ENCODE measurements at places on chromosomes 3 and 15.
A peak's percentile ranks its signal among the peaks of the same experiment; 100 is the strongest.

GRCh38 chr15:75666823-75667501 is 19.2 kb downstream of the SNX33 start:
- peak; percentile 99 for DNase-seq

DNA sequence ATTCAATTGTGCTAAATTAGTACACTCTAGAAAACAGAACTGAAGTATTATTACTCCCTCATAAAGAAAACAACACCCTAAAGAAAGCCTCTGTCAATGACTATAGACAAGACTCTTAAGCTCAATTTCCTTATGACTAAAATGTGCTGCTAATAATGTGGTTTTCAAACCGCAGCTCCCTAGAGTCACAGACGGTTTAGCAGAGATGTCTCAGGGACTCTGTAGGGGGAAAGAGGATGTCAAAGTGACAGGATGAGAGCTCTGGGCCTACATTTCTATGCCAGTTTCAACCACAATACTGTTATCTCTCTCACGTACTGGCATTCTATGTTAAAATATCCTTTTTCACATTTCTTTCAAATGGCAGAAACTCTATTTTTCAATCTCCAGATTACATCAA is 37.6 kb upstream of the WDR49 start:
- DNase-seq = no peak

DNA sequence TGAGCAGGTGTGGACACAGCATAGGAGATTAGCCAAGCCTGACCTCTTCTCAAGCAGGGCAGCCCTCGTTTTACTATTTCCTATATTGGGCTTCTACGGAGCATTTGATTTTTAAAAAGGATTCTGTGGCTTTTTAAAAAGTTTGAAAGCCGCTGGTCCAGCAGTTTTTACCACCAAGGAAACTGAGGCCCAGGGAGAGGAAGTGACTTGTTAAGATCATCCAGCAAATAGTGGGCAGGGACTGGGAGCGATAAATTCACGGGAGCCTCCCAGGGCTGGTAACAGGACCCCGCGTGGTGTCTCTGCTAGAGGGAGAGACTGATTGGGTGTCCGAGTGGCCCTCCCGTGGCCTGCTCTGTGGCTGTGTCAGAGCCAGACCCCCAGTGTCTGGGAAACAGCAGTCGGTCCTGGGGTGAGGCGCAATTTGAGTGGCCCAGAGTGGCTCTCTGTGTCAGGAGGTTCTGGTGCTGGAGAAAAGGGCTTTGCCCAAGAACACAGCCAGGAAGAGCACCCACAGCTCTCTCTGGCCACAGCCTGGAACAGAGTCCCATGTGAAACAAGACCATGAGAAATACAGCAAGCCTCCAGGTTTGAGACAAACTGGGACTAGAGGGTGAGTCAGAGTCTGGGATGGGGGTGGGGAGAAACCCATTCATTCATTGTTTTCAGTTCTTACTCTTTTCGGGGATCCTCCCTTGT is 4.2 kb downstream of the FURIN start:
- peak; percentile 42 for DNase-seq

GRCh38 chr15:62150445-62150844 is 14.6 kb downstream of the C2CD4B start:
- DNase-seq = no peak

DNA sequence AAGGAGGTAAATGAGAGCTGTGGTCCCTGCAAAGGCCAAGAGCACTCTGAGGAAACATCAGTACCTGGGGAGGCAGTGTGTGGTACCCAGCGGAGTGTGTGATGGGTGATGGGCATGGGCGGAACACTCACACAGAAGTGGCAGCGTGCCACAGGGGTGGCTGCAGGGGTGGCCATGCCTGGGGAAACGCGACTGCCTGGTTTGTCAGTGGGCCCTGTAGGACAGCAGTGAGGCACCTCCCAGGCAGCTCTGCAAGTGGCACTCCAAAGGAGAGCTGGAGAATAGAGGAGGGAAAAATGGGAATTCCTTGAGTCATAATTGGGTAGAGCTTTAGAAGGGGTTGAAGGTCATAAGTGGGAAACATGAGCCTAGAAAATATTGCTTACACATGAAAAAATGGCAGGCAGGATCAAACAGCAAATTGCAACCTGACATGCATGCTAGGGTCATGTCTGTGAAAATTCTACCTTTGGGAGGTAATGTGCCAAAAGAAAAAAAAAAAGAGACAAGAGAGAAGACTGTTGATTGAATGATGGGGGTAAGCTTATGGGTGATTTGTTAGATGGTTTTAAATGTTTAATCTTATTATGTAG is 138.4 kb downstream of the RPLP1 start:
- no peak for DNase-seq

- DNase-seq = no peak
These were observed 101.3 kb upstream of the CMC1 start for GRCh38 chr3:28139967-28140634.

All from GM04503 (cell line).